Stimulated activated CD4-positive, alpha-beta T cell treated with anti-CD3 and anti-CD28 coated beads, Interleukin-1b, Interleukin-23, amount 100 ng/mL, for 48 hours (primary cell): ENCODE measurements at places on chromosomes 12 and 14.

DNA sequence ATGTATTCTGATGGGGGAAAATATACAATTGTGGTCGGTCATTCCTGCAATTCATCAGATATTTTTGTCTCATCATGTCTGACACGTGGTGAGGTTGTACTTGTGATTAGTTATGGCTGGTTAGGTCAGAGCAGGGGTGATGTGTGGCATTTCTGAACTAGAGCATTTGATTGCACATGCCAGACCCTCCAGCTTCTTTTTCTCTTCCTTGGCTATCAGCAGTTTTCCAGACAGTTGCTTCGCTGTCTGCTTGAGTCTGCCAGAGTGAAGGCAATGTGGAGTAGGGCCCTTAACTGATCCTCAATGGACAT lies 25.9 kb downstream of the TMEM117 start:
- no peak for DNase-seq

- DNase-seq, result no peak
Observed at GRCh38 chr12:66885115-66885875, 206.4 kb upstream of the GRIP1 start.

DNA sequence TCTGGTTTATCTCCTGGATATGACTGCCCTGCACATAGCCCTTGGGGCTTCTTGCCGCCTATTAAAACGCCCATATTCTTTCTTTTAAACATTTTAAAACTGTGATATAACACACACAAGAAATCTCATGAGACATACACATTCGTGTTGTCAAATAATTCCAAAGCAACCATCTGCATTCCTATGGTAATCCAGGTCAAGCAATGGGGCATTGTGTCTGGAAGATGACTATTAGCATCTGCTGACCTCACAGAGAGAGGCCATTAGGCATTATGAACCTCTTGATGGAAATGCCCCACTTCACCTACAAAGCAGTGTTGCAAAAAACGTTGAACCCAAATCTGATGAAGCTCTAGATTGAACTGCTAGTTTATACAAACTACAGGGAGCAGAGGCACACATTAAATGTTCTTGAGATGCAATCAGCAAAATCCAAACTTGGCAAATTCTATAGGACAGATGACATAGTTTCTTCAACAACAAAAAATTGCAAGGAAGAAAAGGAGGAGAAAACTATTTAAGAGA lies 513.8 kb upstream of the CCDC196 start:
- no peak for DNase-seq

GRCh38 chr14:51540364-51540763 lies 111.3 kb upstream of the FRMD6 start:
- DNase-seq, result no peak

- no peak for DNase-seq
Observed at GRCh38 chr14:37544407-37544806, 50.6 kb downstream of the FOXA1 start.

GRCh38 chr12:54028314-54029201 lies at the start of gene HOXC6:
Gene HOXC6 (plus strand): TSS chr12:54028440. CDS start chr12:54028522, 82 bp downstream.
- DNase-seq, result no peak

DNA sequence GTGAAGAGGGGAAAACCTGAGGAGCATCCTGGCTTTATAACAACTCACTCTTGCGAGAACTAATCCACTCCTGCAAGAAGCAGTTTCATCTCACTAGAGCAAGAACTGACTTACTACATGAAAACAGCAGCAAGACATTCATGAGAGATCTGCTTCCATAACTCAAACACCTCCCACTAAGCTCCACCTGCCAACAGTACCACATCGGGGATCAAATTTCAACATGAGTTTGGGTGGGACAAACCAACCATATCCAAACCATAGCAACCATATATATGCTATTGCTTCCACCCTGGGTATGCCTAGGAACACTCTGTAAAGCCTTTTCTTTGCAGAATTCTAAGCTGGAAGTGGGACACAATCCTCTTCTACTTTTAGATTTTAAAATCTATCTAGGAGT lies 13.9 kb upstream of the AVPR1A start:
- no peak for DNase-seq

- DNase-seq, result no peak
Observed at GRCh38 chr14:102442241-102443211, 67.0 kb downstream of the ANKRD9 start.

- DNase-seq, result no peak
Observed at GRCh38 chr12:38350342-38351174, 34.0 kb downstream of the ALG10B start.

- DNase-seq, result no peak
Observed at GRCh38 chr14:34649344-34649743, 19.4 kb upstream of the SNX6 start.

DNA sequence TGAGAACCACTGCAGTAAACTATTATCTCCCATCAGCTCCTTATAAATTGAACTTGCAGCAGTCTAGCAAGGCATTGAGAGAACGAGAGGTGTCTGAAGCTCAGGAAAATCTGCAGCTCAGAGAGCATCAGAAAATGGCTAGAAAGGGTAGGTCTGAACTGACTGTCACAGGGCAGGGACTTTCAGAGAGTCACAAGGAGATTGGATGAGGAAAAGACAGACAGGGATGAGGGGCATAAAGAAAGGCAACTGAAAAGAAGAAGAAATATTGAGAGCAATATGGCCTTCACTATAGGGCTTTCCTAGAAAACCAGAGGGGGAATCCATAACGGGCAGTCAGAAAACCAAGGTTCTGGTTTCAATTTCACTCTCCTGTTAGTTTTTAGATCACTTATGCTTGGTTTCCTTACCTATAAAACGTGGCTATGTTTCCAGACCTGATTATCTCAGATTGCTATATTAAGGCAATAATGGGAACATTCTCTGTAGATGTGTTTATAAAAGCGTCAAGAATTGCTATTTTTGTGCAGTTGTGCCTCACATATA lies 40.9 kb downstream of the PDE6H start:
- no peak for DNase-seq

DNA sequence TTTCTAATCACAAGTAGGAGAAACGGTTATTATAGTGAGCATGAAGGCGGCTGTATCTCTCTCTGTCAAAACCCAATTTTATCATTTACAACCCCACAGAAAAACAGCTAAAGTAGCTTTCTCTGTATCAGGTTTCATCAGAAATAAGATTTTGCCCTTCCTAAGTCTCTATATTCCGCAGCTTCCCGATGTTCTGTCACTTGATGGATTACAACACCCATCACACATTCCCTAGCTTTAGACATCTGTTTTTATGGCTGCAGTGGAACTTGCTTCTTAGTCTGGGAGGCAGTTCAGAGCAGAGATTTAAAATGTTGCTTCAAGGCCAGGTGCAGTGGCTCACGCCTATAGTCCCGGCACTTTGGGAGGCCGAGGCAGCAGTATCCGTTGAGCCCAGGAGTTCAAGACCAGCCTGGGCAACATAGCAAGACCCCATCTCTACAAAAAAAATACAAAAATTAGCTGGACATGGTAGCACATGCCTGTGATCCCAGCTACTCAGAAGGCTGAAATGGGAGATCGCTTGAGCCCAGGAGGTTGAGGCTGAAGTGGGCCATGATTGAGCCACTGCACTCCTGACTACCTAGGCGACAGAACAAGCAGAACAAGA lies 27.6 kb upstream of the FOXN3 start:
- DNase-seq, result no peak

- no peak for DNase-seq
Observed at GRCh38 chr12:107564946-107565345, 120.7 kb upstream of the PWP1 start.

DNA sequence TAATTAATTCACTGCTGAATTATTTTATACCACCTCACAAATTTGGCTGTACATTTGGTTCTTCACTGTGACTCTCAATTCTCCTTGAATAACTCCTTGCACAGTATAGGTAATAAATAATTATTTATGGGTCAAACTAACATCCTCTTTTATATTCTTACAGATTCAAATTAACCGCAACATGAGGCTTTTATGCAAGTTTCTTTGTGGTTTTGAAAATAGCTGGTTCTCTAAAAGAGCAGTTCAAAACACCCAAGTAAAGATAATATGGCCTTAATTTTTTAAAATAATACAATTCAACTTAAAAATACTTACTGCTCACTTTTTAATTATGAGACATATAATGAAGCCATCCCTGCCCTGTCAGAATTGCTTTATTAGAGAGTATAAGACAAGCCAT lies 12.9 kb upstream of the TRIM9 start:
- DNase-seq, result no peak
